Upper lobe of right lung (tissue), 1 donor: ENCODE measurements at places on chromosomes 7 and 10. TPM values are rescaled to one million over a fixed set of nuclear protein-coding genes. Genes with fewer than 3 reads are reported as not detected.

- H3K4me3 ChIP-seq = no peak overlapping the region
- H3K36me3 ChIP-seq = no peaks in the 10 kb centered on the region
- H3K27ac ChIP-seq = no peak overlapping the region
- no peaks in the 10 kb centered on the region for H3K27me3 ChIP-seq
Observed at GRCh38 chr7:90262438-90262837, 17.5 kb downstream of the CFAP69 start.

The TUBAL3 gene
- total RNA-seq = not detected

The HYAL4 gene
- total RNA-seq = not detected

The SORCS1 gene
- 0.23 TPM for total RNA-seq

- no peaks in the 10 kb centered on the region for H3K36me3 ChIP-seq
- no peak overlapping the region for H3K4me3 ChIP-seq
- DNase-seq = no peak
Observed at GRCh38 chr7:132430861-132431822, 145.1 kb downstream of the PLXNA4 start.
